ENCODE measurements at places on chromosomes 1 and 21.

DNA sequence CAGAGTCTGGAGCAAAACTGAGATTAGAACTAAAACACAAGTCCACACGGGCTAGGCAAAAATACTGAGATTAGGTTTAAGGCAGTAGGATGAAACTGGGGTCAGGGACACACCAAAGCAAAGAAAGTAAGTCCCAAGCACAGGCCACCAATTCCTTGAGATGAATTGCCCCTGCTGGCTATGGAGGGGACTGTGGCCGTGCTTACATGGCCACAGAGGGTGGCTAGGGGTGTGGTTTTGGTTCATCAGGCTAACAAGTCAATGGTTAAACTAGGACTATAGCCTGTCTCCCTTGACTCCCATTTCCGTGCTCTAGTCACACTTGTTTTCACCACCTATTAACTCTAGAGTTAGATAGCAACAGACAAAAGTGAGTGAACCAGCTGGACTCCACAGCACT lies 394.8 kb downstream of the PBX1 start:
- no peak for DNase-seq

DNA sequence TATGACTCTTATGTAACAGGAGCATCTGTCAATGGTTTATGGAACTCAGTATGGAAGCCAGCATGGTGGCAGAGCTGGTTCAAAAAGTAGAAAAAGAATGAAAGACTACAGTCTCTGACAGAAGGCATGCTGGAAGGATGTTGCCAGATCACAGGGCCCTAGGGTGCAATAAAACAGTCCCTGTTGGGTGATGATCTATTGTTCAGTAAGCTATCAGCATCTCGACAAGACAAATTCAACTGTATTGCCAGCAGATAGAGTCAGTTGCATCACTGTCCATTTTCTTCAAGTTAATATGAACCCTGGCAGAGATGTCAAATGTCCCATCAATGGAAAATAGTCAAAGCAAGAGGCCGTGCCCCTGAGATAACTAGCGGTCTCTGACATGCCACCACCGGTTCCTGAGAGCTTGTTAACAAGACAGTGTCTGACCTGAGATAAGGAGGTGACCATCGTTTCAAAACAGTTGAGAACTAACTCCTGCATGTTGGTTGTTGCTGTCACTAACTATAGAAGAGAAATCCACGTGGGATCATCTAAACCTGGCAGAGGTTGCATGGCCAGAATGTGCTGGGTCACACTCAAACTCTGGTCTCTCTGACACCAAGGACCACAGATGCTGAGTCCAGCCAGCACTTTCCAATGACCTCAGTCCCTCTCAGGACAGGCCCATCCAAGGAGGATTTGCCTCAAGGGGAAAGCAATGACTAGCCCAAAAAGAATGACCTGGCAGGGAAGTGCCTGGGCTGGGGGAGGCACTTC lies 125.9 kb downstream of the RIPK4 start:
- DNase-seq, result no peak

- no peak for DNase-seq
Measured at GRCh38 chr1:232534552-232535517, 95.1 kb downstream of the SIPA1L2 start.

GRCh38 chr1:228035844-228036243 lies 29.0 kb downstream of the WNT3A start:
- no peak for DNase-seq

GRCh38 chr1:208181364-208181763 lies 62.8 kb downstream of the PLXNA2 start:
- no peak for DNase-seq

- DNase-seq, result no peak
Measured at GRCh38 chr21:22352088-22352487, 1353.9 kb downstream of the NCAM2 start.

- no peak for DNase-seq
Measured at GRCh38 chr1:231616667-231617066, 9.9 kb upstream of the DISC1 start.

Measured in CD4-positive, alpha-beta T cell treated with Interleukin-10 for 1 hour (primary cell).